ENCODE measurements at places on chromosomes 5 and 9. TPM values are rescaled to one million over a fixed set of nuclear protein-coding genes. Genes with fewer than 3 reads are reported as not detected.

PRR16 gene
- total RNA-seq, result not detected

S100Z gene
- total RNA-seq, result 3.6 TPM

ARID3C gene
- total RNA-seq, result 0.18 TPM

LYSMD3 gene
- 21.2 TPM for total RNA-seq

CEP72 gene
- total RNA-seq, result 22.5 TPM

ANKRD34B gene
- not detected for total RNA-seq

CNTFR gene
- total RNA-seq, result not detected

LHX2 gene
- not detected for total RNA-seq

SLC25A2 gene
- total RNA-seq, result 0.45 TPM

SLC6A7 gene
- not detected for total RNA-seq

PCDHGA7 gene
- total RNA-seq, result not detected

OR1N2 gene
- not detected for total RNA-seq

HTR4 gene
- total RNA-seq, result not detected

FNBP1 gene
- 199 TPM for total RNA-seq

ARHGEF28 gene
- not detected for total RNA-seq

SHOC1 gene
- total RNA-seq, result not detected

OTP gene
- total RNA-seq, result not detected

C5orf58 gene
- total RNA-seq, result not detected

F12 gene
- total RNA-seq, result 0.68 TPM

HOMER1 gene
- 1.9 TPM for total RNA-seq

INSL6 gene
- not detected for total RNA-seq

BRINP1 gene
- total RNA-seq, result not detected

DIPK1B gene
- 0.23 TPM for total RNA-seq

INSL4 gene
- not detected for total RNA-seq

MOB3B gene
- total RNA-seq, result 2.9 TPM

PTGDS gene
- total RNA-seq, result 13.2 TPM

GLIPR2 gene
- total RNA-seq, result 31.9 TPM

KIF20A gene
- 43.4 TPM for total RNA-seq

SVEP1 gene
- total RNA-seq, result not detected

PAIP1 gene
- 34.0 TPM for total RNA-seq

SPATA31E1 gene
- total RNA-seq, result not detected

LHFPL2 gene
- 0.19 TPM for total RNA-seq

PCDHGB1 gene
- total RNA-seq, result not detected

IL5 gene
- 1.5 TPM for total RNA-seq

NUDT12 gene
- total RNA-seq, result 0.66 TPM

LRRC14B gene
- total RNA-seq, result not detected

MZB1 gene
- 8.0 TPM for total RNA-seq

SRA1 gene
- 32.8 TPM for total RNA-seq

DMRTA1 gene
- not detected for total RNA-seq

INVS gene
- total RNA-seq, result 14.8 TPM

C1QTNF2 gene
- not detected for total RNA-seq

MYMK gene
- total RNA-seq, result not detected

FAM163B gene
- total RNA-seq, result not detected

AIF1L gene
- 2.1 TPM for total RNA-seq

PRELID2 gene
- 1.0 TPM for total RNA-seq

OLFM1 gene
- total RNA-seq, result not detected

KIF12 gene
- not detected for total RNA-seq

SV2C gene
- 0.03 TPM for total RNA-seq

CSF1R gene
- total RNA-seq, result not detected

SLC4A9 gene
- 0.72 TPM for total RNA-seq

Data from activated naive CD4-positive, alpha-beta T cell treated with anti-CD3 and anti-CD28 coated beads, Interleukin-2, amount 10 ng/mL, durations not matched to agents 5 hours and 36 hours (primary cell).